RPMI8226 (cell line): ENCODE measurements at places on chromosomes 7 and 10.

- DNase-seq = peak; percentile 77
These were observed 2.0 kb upstream of the HEPACAM2 start for GRCh38 chr7:93228302-93228701.

- peak; percentile 48 for DNase-seq
These were observed 83.7 kb downstream of the SLC16A9 start for GRCh38 chr10:59625721-59626522.

- no peak for DNase-seq
These were observed 351.7 kb upstream of the C7orf33 start for GRCh38 chr7:148238761-148239325.

DNA sequence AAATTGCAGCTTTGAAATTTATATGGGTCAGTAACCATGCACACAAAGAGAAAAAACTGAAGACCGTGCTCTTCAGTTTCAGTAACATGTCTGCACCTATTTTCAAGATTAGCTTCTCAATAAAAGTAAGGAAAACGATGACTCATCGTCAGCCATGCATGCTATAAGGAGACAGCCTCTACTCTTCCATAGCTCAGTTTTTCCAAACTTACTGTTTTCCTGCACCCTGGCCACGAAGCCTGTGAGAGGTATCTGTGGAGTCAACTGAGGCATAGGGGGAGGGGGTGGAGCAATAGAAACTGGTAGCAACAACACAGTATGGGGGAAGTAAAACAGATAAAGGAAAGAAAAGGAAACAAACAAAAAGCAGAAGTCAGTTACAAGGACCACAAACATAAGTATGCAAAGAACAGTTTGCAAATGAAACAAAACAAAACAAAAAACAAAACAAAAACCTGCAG, 58.0 kb downstream of the PDSS1 start:
- DNase-seq = no peak

DNA sequence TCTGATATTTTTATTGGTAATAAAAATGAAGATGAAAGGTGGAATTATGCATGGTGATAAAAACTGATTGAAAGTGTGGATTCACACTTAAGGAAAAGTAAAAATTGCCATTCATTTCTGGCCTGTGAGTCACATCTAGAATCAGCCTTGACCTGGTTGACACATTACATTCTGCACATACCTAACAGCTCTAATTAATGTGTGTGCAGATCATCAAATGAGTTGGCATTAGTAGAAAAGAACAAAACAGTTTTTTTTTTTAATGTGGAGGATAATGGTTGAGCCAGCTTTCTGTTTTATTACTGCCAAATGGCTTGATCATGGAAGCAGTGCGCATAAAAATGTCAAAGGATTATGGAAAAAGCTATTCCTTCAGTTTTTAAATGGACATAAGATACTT, 142.6 kb upstream of the TMEM196 start:
- DNase-seq = no peak

DNA sequence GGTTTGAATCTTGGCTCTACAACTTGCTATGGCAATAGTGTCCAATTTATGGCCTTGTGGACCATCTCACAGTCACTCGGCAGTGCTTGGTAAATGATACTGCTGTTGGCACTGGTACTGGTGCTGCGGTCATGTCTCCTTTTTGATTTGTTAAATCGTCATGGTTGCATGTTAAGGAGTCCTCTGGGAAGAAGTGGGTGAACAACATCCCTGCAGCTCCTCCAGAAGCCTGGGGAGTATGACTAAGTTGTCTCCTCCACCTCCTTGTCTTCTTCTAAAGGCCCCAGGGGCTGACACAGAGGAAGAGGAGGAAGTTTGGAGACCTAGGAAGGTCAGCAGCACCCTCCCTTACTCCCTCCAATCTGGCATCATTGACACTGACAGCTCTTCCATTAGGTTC, 8.5 kb downstream of the ITPRIP start:
- no peak for DNase-seq

DNA sequence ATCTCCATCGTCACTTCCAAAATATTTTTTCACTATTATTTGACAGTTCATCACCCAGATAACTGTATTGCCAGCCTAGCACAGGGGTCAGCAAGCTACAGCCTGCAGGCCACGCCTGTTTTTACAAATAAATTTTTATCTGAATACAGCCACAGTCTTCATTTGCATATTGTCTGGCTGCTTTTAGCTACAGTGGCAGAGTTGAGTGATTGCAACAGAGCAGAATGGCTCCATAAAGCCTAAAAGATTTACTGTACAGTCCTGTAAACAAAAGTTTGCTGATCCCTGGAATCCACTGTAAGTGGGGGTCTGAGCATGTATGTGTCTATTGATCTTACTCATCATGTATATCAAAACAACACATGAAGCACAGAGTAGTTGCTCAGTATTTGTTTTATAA, 45.9 kb upstream of the GNAI1 start:
- DNase-seq = no peak

- DNase-seq = no peak
These were observed 63.0 kb downstream of the CUL1 start for GRCh38 chr7:148761499-148762278.

- no peak for DNase-seq
These were observed 96.1 kb downstream of the ATE1 start for GRCh38 chr10:121831777-121832176.

GRCh38 chr7:141974831-141975230, 1.3 kb upstream of the TAS2R38 start:
- DNase-seq = peak; percentile 59
